ENCODE measurements at places on chromosomes 2 and 18.

GRCh38 chr2:237438080-237438940 is 24.3 kb upstream of the COL6A3 start:
- no peak for DNase-seq

- no peak for DNase-seq
Observed at GRCh38 chr2:86350751-86351150, 13.3 kb upstream of the REEP1 start.

DNA sequence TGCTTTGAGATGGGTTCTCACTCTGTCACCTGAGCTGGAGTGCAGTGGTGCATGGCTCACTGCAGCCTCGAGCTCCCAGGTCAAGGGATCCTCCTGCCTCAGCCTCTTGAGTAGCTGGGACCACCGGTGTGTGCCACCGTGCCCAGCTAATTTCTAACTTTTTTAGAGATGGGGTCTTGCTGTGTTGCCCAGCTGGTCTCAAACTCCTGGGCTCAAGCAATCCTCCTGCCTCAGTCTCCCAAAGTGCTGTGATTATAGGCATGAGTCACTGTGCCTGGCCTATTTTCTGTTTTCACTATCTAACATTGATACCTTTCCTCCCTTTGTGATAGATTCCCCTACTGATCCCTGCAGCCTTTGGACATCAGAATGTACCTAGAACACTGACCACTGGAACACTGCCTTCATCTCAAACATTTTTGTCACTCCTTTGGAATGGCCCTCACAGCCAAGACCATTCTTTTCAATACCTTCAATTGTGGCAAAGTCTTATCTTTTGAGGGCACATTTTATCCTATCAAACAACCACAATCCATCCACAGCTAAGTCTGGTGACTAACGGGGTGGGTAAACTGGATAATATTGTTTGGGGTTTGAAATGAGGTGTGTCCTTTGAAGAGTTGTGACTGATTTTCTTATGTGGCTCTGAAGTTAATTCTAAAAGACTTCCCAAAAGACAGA is 43.7 kb downstream of the EPAS1 start:
- DNase-seq, result no peak

DNA sequence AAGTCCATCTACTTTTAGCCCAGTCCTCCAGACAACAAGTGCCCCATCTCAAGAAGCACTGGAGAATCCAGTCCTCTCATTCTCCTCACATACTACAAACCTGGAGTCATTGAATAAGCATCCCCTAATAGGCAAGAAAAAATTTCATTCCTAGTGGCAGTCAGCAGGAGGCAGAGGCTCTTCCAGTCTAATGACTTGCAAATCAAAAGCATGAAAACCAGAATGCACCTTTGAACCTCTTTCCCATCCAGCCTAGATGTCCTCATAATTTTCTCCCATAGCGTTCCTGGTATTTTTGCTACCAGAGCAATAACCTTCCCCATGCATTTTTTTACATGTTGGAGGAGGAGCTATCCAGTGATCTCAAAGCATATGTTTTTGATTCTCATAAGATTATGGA is 252.6 kb downstream of the TTC32 start:
- DNase-seq, result no peak

DNA sequence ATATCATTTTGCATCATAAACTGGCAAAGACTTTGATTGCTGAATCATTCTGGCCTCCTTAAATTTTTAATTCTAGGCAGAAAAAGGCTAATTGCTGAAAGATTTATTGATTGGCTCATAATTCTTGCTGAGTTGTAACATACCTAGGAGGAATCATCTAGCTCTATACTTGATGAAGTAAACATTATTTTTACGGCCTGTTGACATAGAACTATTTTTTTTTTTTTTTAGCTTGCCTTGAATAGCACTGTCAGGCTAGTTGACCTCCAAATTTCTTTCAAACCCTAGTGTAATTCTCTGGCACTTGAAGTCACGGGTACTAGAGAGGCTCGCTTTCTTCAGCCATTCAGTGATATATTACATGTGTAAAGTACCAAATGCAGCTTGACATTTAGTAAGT is 2.8 kb downstream of the SERPINB12 start:
- no peak for DNase-seq

DNA sequence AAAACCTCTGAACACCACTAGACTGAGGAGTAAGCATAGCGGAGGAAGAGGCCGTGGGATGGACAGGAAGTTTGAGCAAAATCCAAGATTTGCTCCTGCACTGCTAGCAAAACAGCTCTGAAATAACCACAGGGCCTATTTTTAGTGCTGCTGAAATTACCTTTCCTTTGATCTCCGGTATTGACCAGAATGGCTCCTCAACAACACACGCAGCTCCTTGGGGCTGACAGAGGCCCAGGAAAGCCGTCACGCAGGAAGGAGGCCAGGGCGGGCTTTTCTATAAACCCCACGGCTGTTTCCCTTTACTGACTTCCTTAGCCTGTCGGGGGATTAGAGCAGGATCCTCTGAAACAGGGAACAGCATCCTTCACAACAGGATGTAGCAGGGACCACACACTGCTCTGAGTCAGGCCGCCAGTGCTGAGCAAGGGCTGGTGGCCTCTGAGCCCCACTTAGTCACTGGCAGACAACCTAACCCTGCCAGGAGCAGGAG is 80.8 kb upstream of the LCLAT1 start:
- DNase-seq, result no peak

DNA sequence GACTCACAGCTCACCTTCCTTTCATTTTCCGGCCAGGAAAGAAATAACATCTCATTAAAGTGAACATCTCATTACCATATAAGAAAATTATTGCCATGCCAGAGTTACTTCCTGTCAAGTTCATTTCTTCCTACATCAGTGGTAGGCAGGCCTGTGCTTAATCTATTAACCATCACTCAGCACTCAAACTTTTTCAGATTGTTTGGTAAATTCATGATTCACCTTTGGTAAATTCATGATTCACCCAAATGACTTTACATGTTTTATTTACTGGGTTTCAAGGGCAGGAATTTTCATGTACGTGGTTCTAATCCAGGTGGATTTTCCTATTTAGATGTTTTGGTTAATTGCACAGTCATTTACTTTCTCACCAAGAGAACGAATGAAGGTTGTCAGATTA is 116.5 kb downstream of the CSRNP3 start:
- DNase-seq, result no peak

DNA sequence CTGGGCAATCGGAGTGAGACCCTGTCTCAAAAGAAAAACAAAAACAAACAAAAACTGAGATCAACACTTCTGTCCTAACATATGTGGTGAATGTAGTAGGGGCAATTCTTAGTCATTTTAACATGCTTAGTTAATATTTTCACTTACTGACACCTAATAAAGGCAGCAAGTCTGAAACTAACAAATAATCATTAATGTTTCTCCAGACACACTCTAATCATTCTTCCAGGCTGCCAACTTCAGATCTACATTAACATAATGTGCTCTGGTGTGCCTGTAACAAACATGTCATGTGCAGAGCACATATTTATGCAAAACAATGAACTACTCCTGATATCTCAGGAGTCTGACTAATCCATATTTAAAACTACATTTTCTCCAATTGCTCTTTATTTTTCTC is 6.0 kb downstream of the KRCC1 start:
- no peak for DNase-seq

DNA sequence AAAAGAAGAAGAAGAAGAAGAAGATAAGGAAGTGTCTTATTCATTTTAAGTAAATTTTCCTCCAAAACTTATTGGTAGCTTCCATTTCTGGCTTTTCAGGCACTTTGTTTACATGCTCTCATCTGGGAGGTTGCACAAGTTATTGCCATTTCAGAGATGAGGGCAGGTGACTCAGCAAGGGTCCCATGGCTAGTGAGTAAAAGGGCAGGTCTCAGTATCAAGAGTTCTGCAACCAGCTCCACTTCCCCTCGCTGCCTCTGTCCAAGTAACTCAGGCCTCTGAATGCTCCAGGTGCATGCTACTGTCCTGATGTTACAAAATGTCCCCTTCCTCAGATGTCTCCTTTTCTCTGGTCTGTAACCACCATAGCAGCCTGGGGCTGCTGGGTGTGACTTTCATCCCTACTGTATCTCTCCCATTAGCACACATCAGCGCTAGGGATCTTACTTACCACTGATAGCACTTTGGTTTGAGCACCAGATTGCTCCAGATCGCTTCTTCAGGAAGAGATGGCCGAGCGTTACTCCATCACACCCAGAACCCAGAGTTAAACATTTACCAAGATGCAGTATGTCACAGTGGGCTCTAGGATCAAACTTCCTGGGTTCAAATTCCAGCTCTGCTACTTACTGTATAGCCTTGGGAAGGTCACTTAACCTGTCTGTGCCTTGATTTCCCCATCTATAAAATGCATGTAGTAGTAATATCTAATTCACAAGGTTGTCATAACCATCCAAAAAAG is 57.4 kb upstream of the LAPTM4A start:
- DNase-seq, result no peak

DNA sequence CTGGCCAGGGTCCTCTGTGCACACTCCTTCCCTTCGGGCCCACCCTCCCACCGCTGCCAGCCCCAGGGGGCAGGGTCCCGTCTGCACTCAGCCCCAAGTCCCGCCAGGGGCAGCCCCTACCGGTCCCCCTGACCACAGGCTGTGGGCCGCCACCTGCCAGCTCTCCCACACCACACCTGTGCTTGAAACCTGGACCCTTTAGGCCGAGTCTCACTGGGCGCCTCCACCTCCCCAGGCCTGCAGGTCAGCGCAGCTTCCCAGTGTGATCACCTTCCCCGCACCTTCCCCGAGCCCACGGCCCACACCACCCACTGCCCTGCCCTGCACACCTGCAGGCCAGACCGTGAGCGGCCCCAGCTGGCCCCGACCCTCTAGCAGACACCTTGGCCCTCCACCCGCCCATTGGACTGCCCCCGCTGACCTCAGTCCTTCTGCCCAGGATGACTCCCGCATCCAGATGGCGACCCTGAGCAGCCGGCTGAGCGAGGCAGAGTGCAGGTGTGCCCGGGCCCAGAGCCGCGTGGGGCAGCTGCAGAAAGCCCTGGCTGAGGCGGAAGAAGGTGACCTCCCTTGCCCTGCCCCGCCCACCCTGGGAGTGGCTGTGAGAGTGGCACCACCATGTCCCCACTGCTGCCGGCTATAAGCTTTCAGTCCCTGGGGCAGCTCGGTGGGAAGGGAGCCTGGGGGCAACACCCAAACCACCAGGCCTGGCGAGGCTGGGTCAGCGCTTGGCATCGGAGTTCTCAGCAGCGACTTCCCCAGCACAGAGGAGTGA is 31.3 kb upstream of the SNED1 start:
- no peak for DNase-seq

GRCh38 chr2:96927405-96928171 is 57.7 kb upstream of the SEMA4C start:
- peak; percentile 30 for DNase-seq
